Lung microvascular endothelial cell (primary cell): ENCODE measurements at places on chromosomes 1 and 21.

- DNase-seq = no peak
Observed at GRCh38 chr1:4380564-4381168, 273.7 kb upstream of the AJAP1 start.

- peak; percentile 74 for DNase-seq
Observed at GRCh38 chr1:37999430-38000232, 5.7 kb downstream of the FHL3 start.

- DNase-seq = no peak
Observed at GRCh38 chr1:203148127-203148526, 20.6 kb downstream of the ADORA1 start.

DNA sequence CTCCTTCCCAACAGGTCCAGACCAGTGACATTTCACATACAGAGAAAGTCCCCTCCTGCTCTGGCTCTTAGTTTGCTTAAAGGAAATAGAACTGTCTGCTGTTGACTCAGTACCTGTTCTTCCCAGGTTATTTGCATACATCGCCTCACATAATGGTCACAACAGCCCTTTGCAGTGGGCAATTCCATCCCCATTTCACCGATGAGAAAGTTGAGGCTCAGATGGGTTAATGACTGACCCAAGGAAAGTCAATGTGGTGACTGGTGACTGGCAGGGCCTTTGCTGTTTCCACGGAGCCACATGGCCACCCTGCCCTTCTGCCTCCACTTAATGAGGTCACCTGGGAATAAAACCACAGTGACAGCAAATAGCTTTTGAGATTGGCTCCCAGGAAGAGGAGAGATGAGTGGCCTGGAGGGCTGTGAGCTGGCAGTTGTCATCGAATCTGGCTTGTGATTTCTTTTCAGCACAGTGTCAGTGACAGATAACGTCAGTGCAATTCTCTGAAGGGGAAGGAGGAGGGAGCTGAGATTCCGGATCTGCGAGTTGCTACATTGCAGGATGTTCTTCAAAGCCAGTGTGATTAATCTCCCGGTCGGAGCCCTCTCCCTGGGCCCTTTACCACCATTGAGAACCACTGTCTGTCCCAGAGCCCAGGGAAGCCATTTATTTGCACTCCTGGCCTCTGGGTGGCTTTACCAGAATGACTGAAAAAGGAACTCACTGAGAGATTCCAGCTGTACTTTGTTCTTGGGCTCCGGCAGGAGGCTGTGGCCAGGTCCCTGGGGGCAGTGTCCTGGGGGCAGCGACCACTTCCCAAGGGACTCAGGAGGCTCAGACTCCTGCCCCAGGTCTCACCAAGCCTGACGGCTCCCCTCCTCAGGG is 117.2 kb downstream of the CNIH3 start:
- no peak for DNase-seq

DNA sequence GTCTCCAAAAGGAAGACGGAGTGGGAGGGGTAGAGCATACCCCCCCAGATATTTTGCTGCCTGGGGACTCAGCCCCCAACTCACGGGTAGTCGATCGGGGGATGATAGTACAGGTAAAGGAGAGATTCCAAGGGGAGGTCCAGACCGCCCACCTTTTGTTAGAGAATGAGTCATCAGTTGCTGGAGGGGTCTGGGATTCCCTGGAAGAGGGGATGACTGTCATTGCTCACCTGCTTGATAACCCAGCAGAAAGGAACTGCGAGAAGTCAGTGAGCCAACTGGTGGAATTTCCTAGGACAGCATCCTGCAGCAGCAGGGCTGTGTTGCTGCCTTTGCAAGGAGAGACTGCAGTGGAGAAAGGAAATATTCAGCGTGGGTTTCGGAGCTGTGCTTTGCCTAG is 64.4 kb downstream of the MACF1 start:
- no peak for DNase-seq

DNA sequence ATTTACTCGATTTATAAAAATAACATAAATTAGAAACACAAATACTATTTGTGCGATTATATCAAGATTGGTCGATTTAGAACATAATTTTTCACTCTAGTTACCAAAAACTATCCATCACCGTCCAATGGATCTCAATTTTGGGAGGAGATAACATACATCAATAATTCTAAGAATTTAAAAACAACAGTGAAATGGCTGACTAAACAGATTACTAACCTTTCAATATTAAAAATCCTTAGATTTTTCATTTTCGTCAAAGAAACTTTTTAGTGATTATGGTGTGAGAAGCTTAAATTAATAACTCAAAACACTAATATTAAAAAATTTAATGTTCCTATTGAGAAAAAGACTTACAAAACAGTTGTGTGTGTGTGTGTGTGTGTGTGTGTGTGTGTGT is 75.1 kb upstream of the RBM34 start:
- DNase-seq = no peak

DNA sequence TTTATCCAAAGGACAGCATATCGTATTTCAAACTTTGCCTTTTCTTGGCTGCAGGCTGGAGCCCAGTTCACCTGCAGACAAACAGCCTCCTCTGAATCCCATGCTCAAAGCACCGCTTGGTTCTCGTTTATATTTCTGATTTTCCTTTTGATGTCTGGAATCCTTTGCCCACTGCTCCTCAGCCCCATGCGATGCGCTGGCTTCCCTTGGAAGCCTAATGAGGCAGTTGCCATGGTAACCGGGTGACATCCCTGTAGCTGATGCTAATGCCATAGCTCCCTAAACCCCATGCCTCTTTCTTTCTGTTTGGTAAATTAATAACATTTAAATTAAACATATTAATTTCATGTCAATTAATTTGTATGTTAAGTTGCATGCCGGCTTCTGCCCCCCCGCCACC is 327.1 kb downstream of the PRDM2 start:
- DNase-seq = no peak

DNA sequence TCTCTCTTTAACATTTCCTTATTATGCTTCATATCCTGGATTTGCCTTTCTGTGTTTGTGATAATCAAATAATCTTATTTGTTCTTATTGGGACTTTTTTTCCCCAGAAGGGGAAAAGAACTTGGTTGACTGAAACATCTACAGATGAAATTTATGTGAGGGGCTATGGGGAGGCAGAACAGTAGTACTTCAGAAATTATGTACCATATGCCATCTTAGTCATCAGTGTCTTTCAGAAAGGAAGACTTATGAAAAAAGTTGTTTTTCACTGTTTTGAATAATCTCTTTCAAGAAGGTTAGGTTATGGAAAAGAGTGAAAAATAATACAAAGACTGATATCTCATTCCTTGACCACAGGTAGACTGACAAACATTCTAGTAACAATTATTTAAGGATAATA is 30.2 kb upstream of the TRAF5 start:
- DNase-seq = no peak

DNA sequence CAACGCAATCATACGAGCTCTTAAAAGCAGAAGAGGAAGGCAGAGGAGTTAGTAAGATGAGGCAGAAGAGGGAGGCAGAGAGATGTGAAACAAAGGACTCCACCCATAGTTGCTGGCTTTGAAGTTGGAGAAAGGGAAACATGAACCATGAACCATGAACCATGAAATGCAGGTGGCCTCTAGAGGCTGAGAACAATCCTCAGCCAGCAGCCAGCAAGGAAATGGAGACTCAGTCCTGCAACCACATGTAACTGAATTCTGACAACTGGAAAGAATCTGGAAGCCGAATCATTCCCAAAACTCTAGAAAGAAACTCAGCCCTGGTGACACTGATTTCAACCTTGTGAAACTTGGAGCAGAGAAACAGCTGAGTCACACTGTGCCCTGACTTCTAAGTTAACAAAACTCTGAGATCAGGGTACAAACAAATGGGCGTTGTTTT is 10.1 kb downstream of the DIPK1A start:
- no peak for DNase-seq

DNA sequence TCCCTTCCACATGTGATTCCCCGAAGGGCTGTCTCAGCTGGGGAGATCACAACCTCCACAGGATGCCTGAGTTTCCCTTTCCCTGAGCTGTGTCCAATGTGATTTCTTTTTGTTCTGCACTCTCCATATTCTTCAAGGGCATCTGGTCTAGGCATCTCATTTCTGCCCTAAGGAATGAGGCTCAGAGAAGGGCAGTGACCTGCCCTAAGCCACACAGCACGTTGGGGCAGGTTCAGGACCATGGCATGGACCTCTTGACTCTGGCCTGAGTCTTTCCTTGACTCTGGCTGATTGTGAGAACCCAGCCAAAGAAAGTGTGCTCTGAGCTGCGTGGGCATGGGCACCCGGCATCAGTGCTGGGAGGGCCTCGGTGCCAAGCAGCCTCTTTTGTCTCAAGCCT is 590.3 kb downstream of the PTPRU start:
- DNase-seq = no peak

DNA sequence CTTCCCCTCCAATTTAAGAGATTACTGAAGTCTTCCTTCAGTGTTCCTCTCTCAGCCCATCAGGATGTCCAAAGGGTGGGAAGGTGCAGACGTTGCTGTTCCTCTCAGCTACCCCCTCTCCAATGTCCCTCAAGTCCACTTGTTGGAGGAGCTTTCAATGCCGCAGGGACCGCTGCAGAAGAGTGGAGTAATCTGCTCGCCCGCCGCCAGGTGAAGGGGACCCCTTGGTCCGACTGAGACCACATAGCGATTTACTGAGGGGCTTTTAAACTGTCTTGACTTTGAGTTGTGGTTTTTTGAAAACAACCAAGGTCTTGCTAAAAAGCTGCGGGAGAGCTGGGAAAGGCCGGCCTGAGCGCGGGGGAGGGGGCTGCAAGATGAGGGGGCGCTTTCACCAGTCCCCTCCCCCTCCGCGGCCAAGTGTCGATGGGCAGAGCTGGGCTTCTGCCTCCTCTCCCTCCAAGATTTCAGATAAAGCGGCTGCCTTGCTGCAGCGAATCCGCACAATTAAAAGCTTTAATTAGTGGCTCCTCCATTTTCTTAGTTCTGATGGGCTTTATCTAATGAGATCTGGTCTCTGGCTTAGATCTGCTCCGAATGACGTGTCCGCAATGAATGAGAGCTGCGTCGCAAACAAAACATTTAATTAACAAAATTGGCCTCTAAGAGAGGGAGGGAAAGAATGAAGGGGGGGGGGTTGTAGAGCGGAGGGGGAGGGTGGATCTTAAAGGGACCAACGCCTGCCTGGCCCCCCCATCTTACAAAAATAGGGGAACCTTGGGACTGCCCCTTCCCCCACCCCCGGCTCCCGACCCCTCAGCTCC is 5.9 kb downstream of the LMO4 start:
- DNase-seq = peak; percentile 35

DNA sequence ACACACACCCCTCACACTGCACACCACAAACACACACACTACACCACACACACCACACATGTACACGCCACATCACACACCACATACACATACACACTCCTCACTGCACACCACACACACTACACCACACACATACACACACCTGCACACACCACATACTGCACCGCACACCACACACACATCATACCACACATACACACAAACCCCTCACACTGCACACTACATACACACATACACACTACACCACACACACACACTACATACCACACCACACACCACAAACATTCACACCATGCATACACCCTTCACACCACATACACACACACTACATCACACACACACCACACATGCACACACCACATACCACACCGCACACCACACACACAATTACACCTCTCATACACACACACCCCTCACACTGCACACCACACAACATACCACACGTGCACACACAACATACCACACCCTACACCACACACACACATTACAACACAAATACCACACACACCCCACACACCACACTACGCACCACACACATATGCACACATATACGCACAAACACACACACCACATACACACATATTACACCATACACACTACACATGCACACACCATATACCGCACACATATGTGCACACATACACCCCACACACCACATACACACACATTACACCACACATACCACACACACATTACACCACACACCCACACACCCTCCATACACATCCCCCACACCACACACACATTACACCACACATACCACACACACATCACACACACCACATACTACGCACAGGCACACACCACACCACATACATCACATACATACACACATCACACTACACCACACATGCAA is 29.6 kb downstream of the RAB7B start:
- no peak for DNase-seq

DNA sequence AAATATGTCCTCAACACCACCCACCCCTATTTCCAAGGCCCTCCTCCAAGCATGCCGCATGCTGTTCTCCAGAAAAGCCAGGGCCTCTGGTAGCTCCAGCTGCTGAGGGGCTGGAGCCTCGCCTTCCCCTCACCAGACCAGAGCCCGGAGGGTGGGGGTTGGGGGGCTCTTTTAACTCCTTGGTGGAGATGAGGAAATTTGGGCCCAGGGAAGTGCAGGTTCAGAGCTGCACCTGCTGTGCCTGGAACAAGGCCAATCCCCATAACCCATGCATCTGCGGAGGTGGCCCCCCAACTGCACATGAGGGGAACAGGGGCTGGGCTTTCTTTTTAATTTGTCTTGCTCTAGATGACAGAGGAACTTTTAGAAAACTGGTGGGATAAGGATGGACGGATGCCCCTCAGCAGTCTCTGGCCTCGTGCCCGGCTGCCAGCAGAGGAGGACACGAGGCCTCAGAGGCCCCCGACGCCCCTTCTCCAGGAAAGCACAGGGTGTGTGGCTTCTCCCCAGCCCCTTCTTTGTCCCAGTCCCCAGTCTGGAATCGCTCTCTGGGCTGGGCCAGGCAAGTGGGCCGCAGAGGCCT is 550 bp upstream of the SELENON start:
- no peak for DNase-seq

- DNase-seq = no peak
Observed at GRCh38 chr1:92913093-92913819, 48.0 kb downstream of the DIPK1A start.

GRCh38 chr1:161357073-161357472 is 10.6 kb downstream of the CFAP126 start:
- DNase-seq = no peak

GRCh38 chr1:224189561-224189960 is 6.5 kb downstream of the DEGS1 start:
- no peak for DNase-seq
